ENCODE measurements at places on chromosomes 4 and X. TPM values are rescaled to one million over a fixed set of nuclear protein-coding genes. Genes with fewer than 3 reads are reported as not detected.
A peak's percentile ranks its signal among the peaks of the same experiment; 100 is the strongest.

Gene NKRF
- 25.7 TPM for total RNA-seq

Gene SLC38A5
- 1.5 TPM for total RNA-seq

Gene NOX1
- total RNA-seq = not detected

Gene ABCD1
- total RNA-seq = 40.0 TPM

Gene OCRL
- total RNA-seq = 41.4 TPM

Gene VSIG1
- not detected for total RNA-seq

Gene MSL3
- 39.3 TPM for total RNA-seq

Gene UGT2B10
- not detected for total RNA-seq

Gene ABCB7
- total RNA-seq = 25.8 TPM

Gene MAGEA4
- not detected for total RNA-seq

Gene CORIN
- total RNA-seq = not detected

Gene ABCG2
- 13.3 TPM for total RNA-seq

Gene OPRPN
- not detected for total RNA-seq

Gene CLGN
- total RNA-seq = 0.38 TPM

GRCh38 chrX:154371789-154372300 is 2.6 kb downstream of the FLNA start:
- H3K27me3 ChIP-seq = no peaks in the 10 kb centered on the region
- no peaks in the 10 kb centered on the region for H3K4me1 ChIP-seq

DNA sequence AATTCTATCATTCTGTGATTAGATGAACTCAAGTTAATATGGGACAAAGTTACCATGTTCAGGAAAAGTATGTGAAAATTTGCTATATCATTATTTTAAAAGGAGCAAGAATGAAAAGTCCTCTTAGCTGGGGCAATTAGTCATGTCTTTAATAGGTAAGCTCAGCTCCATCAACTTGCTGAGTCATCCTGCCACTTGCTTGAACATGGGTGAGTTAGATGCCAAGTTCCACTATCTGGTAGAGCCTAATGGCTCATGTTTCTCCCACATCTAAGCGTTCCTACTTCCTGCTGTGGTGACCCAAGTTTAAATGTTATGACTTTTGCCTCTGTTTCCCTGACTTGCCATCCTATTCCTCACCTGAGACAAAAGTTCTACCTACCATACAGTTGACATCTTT is 276.8 kb downstream of the ZNF674 start:
- H3K27me3 ChIP-seq = no peaks in the 10 kb centered on the region
- DNase-seq = peak; percentile 18
- peak overlapping the region; percentile 86 for H3K27ac ChIP-seq

GRCh38 chr4:147777456-147778091 is 45.7 kb downstream of the ARHGAP10 start:
- H3K4me3 ChIP-seq = no peak overlapping the region
- H3K27ac ChIP-seq = peak overlapping the region; percentile 47
- no peak for DNase-seq
- H3K4me1 ChIP-seq = peaks cover 46% of the 10 kb centered on the region
- no peaks in the 10 kb centered on the region for H3K27me3 ChIP-seq
- no peaks in the 10 kb centered on the region for H3K36me3 ChIP-seq

DNA sequence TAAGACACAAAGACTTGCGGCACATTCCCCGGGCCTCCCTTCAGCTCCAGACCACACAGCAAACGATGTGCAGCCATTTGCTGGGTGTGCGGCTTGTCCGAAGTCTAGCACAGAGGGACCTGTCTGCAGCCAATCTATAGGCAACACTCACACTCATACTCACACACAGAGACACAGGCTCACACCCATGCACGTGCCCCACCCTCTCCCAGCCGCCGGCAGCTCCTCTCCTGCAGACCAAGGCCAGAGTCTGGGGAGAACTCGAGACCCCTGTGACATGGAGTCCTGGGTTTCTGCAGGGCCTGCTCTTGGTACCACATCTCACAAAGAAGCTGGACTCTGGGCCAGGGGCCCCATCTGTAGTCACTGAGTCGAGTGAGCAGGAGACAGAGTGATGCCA is 245.4 kb upstream of the PSAPL1 start:
- H3K27me3 ChIP-seq = no peaks in the 10 kb centered on the region
- no peak for DNase-seq
- no peaks in the 10 kb centered on the region for H3K4me1 ChIP-seq
- no peak overlapping the region for H3K4me3 ChIP-seq
- H3K27ac ChIP-seq = no peak overlapping the region
- H3K36me3 ChIP-seq = no peaks in the 10 kb centered on the region

- H3K27me3 ChIP-seq = no peaks in the 10 kb centered on the region
- H3K4me1 ChIP-seq = no peaks in the 10 kb centered on the region
- no peak for DNase-seq
These were observed 98.8 kb upstream of the CLNK start for GRCh38 chr4:10783351-10783750.

- DNase-seq = no peak
- H3K4me1 ChIP-seq = no peaks in the 10 kb centered on the region
- H3K27me3 ChIP-seq = no peaks in the 10 kb centered on the region
- H3K36me3 ChIP-seq = no peaks in the 10 kb centered on the region
- H3K27ac ChIP-seq = no peak overlapping the region
- H3K4me3 ChIP-seq = no peak overlapping the region
These were observed 58.7 kb downstream of the CCKAR start for GRCh38 chr4:26431461-26432180.

- H3K27ac ChIP-seq = no peak overlapping the region
- no peaks in the 10 kb centered on the region for H3K4me1 ChIP-seq
- no peak for DNase-seq
- no peaks in the 10 kb centered on the region for H3K27me3 ChIP-seq
- no peak overlapping the region for H3K4me3 ChIP-seq
These were observed 57.3 kb upstream of the WDR19 start for GRCh38 chr4:39124885-39125599.

GRCh38 chr4:23887989-23888388 is 1.9 kb downstream of the PPARGC1A start:
- H3K27ac ChIP-seq = no peak overlapping the region
- no peaks in the 10 kb centered on the region for H3K36me3 ChIP-seq
- H3K4me1 ChIP-seq = no peaks in the 10 kb centered on the region
- no peak overlapping the region for H3K4me3 ChIP-seq

- H3K4me3 ChIP-seq = no peak overlapping the region
- H3K4me1 ChIP-seq = peaks cover 4% of the 10 kb centered on the region
- DNase-seq = no peak
- H3K36me3 ChIP-seq = no peaks in the 10 kb centered on the region
These were observed 68.0 kb upstream of the GRID2 start for GRCh38 chr4:92235731-92236130.

DNA sequence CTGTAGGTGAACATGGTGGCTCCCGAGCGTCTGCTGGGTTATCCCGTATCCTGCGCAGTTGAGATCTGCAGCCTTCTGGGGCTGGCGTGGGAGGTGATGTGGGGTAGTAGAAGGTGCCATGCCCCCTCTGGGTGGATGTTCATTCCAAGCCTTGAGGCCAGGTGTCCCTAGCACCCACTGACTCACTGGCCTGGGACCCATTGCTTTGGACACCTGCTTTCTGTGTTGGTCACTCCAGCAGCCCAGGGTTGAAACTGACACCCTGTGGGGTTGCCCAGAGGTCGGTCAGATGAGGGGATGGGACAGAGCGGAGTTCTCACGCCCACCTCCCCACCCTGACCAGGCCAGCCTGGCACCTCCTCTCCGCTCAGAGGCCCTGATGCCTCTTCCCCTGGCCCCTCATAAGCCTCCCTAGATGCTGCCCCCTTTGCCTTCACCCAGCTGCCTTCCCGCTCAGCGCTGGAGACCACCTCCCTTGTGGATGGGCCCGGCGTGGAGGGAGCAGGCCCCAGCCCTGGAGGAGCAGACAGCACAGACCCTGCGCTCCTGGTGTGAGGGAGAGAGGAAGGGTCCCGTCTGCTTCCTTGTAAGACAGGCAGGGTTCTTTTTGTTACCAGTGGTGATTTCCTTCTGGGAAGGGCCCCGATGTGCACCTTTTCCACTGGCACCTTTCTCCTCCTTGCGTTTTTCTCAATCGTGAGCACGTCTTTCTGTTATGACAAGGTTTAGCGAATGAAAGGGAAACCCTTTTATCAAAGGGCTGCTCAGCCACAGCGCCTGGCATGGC is 2.0 kb downstream of the DOK7 start:
- no peak overlapping the region for H3K27ac ChIP-seq
- DNase-seq = no peak
- H3K36me3 ChIP-seq = no peaks in the 10 kb centered on the region
- H3K4me3 ChIP-seq = no peak overlapping the region

DNA sequence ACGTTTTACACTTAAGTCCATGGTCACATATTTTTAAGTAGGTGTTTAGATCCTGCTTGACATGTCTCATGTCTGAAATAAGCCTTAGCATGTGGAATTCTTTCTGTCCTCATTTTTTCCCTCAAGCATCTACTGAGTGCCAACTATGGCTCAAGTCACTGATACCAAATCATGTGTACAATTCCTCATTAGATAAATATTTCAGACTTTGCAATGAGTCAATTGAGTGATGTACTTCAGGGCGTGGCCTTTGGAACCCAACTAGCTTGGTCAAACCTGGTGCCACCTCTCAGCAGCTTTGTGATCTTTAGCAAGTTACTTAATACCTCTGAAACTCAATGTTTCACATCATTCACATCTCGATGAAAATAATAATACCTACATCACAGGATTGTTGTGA is 12.6 kb upstream of the JADE1 start:
- no peak for DNase-seq
- no peak overlapping the region for H3K27ac ChIP-seq
- H3K36me3 ChIP-seq = no peaks in the 10 kb centered on the region
- no peaks in the 10 kb centered on the region for H3K27me3 ChIP-seq

DNA sequence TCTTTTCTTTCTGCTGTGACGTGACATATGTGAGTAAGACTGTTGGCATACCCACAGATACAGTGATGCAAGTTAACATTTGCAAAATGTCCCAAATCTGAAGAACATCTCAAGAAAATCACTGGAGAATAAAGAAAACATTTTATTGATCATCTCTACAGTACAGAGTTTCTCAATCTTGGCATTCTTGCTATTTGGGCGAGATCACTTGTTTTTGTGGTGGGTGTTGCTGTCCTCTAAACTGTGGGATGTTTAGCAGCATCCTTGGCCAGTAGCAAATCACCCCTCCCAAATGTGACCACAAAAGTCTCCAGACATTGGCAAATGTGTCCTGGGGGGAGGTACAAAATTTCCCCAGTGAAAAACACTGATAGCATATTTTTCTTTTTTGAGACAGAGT is 28.8 kb downstream of the AMELX start:
- H3K27ac ChIP-seq = no peak overlapping the region
- DNase-seq = no peak
- no peak overlapping the region for H3K4me3 ChIP-seq
- 0 out of 2 replicates have a peak, but pooled peaks cover 2% of the 10 kb centered on the region for H3K27me3 ChIP-seq
- no peaks in the 10 kb centered on the region for H3K4me1 ChIP-seq
- no peaks in the 10 kb centered on the region for H3K36me3 ChIP-seq

DNA sequence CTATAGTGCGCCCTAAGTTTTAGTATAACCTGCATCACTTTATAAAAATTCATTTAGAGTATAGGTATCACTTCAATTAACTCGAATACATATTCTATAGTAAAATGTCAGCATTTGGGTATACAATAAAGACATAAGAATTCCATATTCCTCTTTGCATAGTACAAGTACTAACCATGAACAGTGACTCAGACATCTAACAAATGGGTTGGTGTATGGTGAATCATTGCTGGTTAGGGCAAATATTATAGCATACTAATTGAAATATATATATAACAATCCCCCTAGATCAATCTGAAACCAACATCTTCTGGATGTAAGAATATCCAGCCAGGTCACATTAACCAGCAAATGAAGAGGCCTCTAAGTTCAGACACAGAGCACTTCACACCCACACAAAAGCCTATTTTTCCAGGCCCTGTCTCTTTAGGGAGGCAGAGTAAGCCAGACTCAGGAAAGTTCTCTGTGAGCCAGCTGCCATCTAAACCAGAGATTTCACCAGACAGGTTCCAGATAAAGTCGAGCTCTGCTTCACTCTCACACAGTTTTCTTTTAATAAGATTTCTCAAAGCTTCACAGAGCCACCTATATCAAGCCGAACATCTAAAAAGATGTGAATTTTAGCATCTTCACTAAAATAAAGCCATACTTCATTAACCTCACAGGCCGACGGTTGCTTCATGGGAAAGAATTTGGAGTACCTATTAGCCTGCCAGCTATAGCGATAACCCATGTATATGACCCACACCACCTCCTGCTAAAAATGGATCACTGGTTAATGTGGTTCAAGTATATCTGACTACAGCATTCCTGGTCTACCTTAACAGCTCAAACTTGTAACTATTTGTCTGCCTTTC is 200.0 kb upstream of the FTHL17 start:
- no peak overlapping the region for H3K27ac ChIP-seq
- DNase-seq = no peak
- H3K4me1 ChIP-seq = no peaks in the 10 kb centered on the region

- H3K4me3 ChIP-seq = no peak overlapping the region
- no peaks in the 10 kb centered on the region for H3K36me3 ChIP-seq
- no peak for DNase-seq
- no peaks in the 10 kb centered on the region for H3K4me1 ChIP-seq
- H3K27ac ChIP-seq = no peak overlapping the region
These were observed 1599.7 kb downstream of the ARAP2 start for GRCh38 chr4:34644579-34645115.

- no peaks in the 10 kb centered on the region for H3K36me3 ChIP-seq
- no peak for DNase-seq
- no peak overlapping the region for H3K27ac ChIP-seq
- no peaks in the 10 kb centered on the region for H3K27me3 ChIP-seq
- H3K4me1 ChIP-seq = peaks cover 10% of the 10 kb centered on the region
These were observed 452.5 kb upstream of the SMIM31 start for GRCh38 chr4:164301430-164301829.

GRCh38 chrX:20181598-20182329 is 40.1 kb upstream of the EIF1AX start:
- DNase-seq = no peak
- H3K27ac ChIP-seq = no peak overlapping the region
- no peaks in the 10 kb centered on the region for H3K36me3 ChIP-seq
- H3K4me1 ChIP-seq = no peaks in the 10 kb centered on the region

GRCh38 chrX:136856050-136856449 is 24.5 kb downstream of the RBMX start:
- DNase-seq = no peak
- no peak overlapping the region for H3K27ac ChIP-seq
- peaks cover 8% of the 10 kb centered on the region for H3K36me3 ChIP-seq
- H3K4me1 ChIP-seq = no peaks in the 10 kb centered on the region
- no peak overlapping the region for H3K4me3 ChIP-seq
- no peaks in the 10 kb centered on the region for H3K27me3 ChIP-seq

DNA sequence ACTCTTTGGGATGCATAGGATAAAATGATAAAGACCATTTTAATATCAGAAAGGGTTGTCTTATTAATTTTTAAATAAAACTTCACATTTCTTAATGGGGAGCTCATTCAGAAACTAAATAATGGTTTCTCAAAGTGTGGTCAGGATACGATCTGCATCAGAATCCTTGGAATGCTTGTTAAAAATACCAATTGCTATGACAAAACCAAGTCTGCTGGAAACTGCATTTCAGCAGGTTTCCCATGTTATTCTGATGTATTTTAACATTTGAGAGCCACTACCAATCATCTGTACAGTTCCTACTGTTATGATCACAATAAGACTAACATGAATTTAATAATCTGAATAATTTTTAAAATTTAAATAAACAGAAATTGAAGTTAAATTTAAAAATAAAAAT is 115.1 kb downstream of the SOWAHB start:
- no peak overlapping the region for H3K4me3 ChIP-seq
- peaks cover 12% of the 10 kb centered on the region for H3K36me3 ChIP-seq
- no peaks in the 10 kb centered on the region for H3K27me3 ChIP-seq
- no peak for DNase-seq
- H3K4me1 ChIP-seq = no peaks in the 10 kb centered on the region
